Nephron progenitor cell (in vitro differentiated cells): ENCODE measurements at places on chromosomes 5 and 9.

GRCh38 chr9:130846487-130847305 is 11.6 kb downstream of the ABL1 start:
- DNase-seq = no peak

- DNase-seq = no peak
Measured at GRCh38 chr5:55421074-55421529, 113.3 kb downstream of the MTREX start.

GRCh38 chr5:76821136-76821535 is 2.3 kb downstream of the F2RL1 start:
- DNase-seq = no peak

DNA sequence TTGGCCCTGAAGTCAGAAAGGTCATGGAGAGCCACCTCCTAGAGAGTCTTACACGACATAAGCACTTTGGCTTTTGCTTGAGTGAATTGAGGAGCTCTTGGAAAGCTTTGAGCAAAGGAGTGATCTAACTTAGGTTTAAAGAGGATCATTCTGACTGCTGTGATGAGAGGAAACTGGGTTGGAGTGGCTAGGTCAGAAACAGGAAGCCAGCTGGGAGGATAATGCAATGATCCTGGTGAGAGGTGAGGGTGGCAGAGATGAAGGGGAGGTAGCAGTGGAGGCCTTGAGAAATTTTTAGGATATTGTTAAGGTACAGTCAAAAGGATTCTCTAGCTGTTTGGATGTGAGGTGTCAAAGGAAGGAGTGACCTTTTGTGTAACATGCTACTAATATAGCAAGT is 32.2 kb upstream of the ROPN1L start:
- no peak for DNase-seq

GRCh38 chr5:75281716-75282465 is 45.2 kb upstream of the ANKRD31 start:
- DNase-seq = no peak

DNA sequence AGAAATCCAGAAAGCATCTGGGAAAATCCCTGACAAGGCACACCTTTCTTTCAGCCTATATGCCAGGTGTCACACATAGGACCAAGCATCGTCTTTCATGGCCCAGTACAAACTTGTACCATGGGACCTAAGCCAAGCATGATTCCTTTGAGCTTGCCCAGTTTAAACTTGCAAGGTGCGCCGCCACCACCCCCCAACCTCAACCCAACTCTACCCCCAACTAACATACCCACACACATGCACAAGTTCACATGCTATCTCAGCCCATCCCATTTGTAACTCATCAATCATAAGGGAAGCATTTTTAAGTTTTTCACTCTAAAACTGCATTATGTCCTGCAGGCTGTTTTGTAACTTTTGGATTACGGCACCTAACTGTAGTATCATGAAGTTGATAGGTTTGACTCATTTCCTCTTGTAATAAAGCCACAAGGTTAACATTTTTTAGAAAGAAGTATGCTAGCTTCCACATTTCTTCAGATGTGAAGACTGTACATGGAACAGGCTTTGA is 145.9 kb upstream of the FST start:
- no peak for DNase-seq

DNA sequence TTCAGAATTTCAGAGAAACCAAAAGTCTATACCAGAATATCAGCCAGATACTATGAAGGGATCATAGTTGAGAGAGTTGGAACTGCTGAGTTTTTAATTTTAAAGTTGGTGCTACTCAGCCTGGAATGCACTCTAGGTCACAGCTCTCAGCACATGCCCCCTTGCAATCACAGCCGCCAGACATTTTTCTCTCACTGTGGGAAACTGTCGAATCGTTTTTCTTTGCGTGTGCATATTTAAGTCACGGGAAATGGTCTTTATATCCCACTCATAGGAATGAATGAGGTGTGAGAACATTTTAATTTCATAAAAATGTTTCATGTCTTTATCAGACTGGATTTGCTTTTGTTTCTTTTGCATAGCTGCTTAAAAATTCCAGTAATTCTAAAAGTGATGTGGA is 12.2 kb upstream of the SPDL1 start:
- DNase-seq = no peak

DNA sequence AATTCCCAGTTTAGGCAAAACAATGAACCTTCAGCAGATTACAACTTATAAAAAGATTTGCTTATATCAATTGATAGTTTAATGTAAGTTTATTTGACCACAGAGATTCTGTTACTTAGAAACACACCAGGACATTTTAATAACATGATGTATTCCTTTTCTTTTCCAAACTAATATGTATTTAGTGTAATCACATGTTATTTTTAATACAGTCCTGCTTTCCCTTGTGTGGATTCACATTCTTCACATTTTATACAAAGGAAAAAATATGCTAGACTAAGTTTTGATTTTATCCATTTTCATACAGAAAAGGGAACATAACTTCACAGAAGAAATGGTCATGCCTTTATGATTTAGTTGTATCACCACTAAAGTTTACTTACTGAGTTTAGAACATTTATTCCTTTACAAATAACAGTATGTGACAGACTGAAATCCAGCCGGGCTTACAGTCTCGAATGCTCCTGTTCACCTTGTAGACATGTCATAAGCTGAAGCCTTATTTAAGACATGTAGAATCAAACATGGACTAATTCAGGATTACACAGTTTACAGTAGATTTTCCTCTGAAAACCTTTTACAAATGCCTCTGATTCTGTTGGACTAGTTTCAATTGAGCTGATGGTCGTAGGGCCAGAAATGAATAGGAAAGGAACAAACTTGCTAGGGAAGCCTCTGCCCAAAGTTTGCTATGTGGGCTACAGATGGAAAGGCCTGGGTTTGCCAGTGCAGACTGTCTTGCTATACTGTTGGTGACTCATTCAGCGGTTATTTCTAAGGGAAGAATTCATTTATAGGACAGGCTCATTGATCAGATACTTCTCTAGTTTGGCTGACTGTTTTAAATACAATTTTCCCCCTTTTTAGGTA is 6.6 kb upstream of the ASPN start:
- no peak for DNase-seq

- no peak for DNase-seq
Measured at GRCh38 chr5:33114361-33114760, 326.4 kb upstream of the TARS1 start.

- DNase-seq = peak; percentile 26
Measured at GRCh38 chr9:87498811-87499360, 1.2 kb downstream of the DAPK1 start.

DNA sequence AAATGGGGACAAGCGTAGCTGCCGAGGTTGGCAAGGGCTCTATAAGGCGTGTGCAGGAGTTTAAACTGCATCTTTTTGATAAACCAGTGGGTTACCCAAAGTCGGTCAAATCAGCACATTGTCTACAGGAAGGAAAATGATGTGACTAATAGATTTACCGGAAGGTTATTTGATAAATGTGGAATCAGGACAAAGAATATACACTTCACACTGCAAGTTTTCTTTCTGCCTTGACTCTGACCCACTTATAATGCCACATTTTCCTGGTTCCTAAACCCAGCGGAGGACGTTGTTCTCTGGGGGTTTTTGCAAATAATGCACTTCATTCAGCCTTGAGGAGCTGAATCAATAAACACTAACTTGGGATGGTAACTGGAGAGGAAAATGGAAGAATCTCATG is 76.8 kb downstream of the TTLL11 start:
- DNase-seq = no peak

GRCh38 chr5:158534203-158534602 is 565.5 kb downstream of the EBF1 start:
- DNase-seq = no peak

DNA sequence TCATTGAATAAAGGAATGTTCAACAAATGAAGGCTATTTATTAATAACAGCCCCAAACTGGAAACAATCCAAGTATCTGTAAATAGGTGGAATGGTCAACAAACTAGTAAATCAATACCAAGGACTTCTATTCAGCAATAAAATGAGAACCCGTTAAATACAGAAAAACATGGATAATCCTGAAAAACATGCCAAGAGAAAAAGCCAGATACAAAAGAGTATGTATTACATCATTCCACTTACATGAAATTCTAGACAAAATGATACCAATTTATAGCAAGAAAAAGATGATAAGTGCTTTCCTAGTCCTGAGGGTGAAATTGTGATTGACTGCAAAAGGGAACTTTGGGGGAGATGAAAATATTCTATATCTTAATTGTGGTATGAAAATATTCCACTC is 3.1 kb downstream of the PJA2 start:
- DNase-seq = no peak

GRCh38 chr9:132806723-132807421 is 71.2 kb downstream of the AK8 start:
- DNase-seq = no peak

DNA sequence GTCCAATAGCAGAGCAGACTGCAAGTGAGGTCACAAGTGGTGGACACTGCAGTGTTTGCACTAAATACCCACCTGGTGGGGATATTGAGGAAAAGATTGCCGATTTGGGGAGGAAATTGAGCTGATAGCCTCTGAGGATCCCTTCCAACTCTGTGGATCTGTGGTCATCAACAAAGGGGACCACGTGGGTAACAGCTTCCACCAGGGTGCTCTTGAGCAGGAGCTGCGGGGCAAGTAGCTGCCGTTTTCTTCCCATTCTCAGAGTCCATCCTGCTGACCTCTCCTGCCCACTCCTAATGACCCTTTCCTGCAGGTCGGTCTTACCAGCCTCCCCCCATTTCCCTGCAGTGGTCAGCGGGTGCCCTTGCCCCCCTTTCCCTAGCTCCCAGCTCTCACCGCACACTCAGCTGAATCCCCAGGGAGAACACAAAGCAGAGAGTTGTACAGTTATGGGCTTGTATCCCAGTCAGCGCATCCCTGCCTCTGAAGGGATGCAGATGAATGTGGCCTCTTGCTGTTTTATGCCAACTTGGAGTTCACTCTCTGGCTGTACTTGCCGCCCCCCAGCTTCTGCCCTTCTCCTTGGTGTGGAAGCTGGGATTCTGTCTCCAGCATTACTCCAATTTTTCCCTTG is 18.0 kb downstream of the DAPK1 start:
- DNase-seq = no peak

GRCh38 chr9:2132484-2133082 is 117.4 kb downstream of the SMARCA2 start:
- DNase-seq = no peak

- no peak for DNase-seq
Measured at GRCh38 chr5:142474431-142475094, 149.7 kb upstream of the SPRY4 start.

DNA sequence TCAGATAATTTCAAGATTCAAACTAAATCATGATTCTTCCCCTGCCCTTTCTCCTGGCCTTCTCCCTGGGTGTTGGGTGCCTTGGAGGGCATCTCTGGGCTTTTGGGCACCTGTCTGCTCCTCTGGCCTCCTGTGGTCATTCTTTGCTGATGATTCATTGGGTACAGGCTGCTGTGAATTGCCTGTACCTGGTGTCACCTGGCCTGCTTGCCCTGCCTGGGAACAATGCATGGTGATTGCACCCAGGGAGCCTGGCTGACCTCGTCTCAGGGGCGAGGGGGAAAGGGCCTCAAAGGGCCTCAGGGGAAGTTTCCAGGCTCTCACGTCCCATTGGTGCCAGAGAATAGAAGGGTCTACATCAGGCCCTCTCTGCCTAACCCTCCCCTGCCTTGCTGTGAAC is 20.1 kb upstream of the CKMT2 start:
- no peak for DNase-seq

- no peak for DNase-seq
Measured at GRCh38 chr5:56313596-56313995, 80.5 kb upstream of the ANKRD55 start.

DNA sequence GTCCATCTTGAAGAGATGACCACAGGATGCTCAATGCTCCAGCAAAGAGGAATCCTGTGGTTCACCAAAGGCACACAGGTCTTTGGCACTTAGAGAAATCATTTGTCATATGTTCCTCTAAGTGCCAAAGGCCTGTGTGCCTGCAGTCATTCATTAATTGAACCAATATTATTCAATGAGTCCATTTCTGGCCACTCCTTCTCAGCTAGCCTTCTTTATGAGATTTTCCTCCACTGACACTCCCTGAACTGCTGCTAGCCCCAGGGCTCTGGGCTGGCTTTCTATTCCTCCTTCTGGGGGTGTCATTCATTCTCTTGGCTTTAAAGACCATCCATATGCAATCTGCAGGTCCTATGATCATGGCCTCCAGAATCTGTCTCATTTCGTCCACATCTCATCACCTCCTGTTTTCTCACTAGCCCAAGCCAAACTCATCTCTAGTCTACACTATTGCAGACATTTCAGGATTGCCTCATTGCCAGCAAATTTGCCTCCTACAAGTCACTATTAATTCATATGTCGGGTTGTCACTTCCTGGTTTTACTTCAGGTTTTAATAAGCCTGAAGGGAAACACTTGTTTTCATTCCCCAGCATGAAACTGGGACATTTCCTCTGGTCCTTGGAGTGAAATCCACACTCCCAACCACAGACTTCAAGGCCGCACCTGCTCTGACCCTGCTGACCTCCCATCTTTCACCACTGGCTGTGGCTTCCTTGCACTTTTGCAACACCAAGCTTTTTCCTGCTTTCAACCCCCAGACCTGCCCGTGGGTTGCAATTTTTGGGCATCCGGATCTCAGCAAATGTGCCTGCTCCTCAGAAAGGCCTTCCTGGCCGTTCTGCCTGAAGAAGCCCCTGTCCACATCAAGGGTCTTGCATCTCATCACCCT is 35.1 kb downstream of the KCNIP1 start:
- no peak for DNase-seq

DNA sequence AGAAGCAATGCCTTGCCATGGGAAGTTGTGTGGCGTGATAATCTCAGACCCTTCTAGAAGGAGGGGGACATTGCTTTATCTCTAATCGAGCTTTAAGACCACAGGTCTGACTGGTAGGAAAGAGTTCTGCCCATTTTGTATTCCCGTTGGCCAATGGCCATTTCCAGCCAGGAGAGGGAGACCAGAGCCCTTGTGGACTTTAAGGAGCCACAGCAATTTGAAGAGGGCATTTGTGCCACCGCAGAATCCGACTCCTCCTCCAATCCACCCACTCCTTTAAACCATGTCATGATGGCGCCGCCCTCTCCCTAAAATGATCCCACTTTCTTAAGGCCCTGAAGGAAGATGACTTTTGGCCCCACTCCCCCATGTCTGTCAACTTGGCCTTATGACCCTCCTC is 560.5 kb upstream of the ADAMTS16 start:
- DNase-seq = no peak

GRCh38 chr9:116312221-116312620 is 158.6 kb downstream of the PAPPA start:
- no peak for DNase-seq

DNA sequence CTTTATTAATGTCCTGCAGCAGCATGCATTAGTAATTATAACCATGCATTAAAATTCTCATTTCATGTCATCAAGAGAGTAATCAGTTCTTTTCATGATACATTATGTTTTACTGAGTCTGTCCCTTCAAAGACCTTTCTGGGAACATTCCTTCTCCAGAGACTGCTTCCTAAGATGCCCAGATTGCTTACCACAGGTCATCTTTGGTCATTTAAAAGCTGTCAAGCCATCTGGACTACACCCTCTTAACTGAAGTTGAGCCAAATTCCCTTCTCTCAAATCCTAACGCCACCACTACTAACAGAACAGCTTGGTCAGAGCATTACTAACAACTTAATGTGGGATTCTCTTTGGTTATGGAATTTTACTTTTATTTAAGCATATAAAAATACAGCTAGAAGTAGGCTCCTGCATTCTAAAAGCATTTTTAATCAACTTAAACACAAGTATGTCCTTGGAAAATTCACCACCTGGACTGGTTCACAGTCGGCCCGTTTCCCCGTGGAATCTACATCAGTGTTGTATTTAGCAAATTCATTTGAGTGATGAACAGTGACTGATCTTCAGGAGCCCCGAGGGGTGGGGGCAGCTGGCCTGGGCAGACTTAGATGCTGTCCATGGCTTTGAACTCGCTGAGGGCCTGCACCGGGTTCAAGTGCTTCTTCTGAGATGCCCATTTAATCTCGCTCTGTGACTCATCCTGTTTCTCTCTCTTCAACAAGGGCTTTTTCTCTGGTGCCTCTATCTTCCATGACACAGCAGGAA is 92.8 kb upstream of the CCDC112 start:
- no peak for DNase-seq
